ENCODE measurements at places on chromosomes 2 and 18. TPM values are rescaled to one million over a fixed set of nuclear protein-coding genes. Genes with fewer than 3 reads are reported as not detected.

Gene MC5R
- total RNA-seq: not detected

Gene ACMSD
- total RNA-seq: not detected

Gene CNTNAP5
- not detected for total RNA-seq

Gene IL1R2
- total RNA-seq: 3.9 TPM
